Activated T-cell treated with anti-CD3 and anti-CD28 coated beads, Interleukin-2, amount 50 U/mL, for 24 hours (primary cell): ENCODE measurements at places on chromosomes 12 and 14.

GRCh38 chr12:122203301-122204166 lies at the start of gene B3GNT4:
Gene B3GNT4, plus strand, starts transcription at chr12:122203709. Its CDS starts 910 bp downstream, at chr12:122204619.
- DNase-seq, result peak; percentile 79

- peak; percentile 84 for DNase-seq
These were observed at the start of gene TAPBPL for GRCh38 chr12:6451348-6452244. Gene TAPBPL, plus strand, starts transcription at chr12:6452042. Its CDS starts 207 bp downstream, at chr12:6452249.

- no peak for DNase-seq
These were observed 3.3 kb upstream of the KRT18 start for GRCh38 chr12:52945389-52946232.

GRCh38 chr12:24198936-24199671 lies 249.6 kb upstream of the SOX5 start:
- no peak for DNase-seq

GRCh38 chr12:100229876-100230275 lies 29.3 kb downstream of the ACTR6 start:
- DNase-seq, result no peak

- peak; percentile 80 for DNase-seq
These were observed 7.6 kb upstream of the PFDN5 start for GRCh38 chr12:53287741-53288216.
